ENCODE measurements at places on chromosomes 4 and X.

- no peak for DNase-seq
Observed at GRCh38 chr4:62571494-62571893, 1371.4 kb downstream of the ADGRL3 start.

DNA sequence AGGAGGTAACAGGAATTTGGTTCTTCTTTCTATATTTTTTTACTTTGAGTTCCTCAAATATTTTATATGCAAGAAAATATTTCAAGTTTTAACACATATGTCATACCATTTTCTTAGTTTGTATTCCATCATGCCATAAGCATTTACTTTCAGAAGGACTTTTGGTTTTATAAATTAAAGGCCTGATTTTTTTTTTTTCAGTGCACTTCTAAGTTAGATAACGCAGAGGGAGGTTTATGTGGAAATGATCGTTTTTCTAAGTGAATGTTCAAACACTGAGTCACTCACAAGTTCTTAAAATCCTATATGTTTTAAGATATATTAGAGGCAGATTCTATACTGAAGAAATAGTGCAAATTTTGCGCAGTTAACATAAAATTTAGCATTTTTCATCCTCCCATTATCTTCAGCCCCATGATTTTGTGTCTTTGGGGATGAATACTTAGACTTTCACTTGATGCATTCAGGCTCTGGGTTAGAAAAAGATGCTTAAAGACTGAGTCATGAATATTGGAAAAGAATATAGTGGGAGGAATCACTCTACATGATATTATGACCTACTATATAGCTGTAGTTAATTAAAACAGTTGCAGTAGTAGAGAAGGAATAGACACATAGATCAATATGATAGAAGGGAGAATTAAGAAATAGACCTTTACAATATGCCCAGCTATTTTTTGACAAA, 54.9 kb downstream of the COL4A5 start:
- no peak for DNase-seq

DNA sequence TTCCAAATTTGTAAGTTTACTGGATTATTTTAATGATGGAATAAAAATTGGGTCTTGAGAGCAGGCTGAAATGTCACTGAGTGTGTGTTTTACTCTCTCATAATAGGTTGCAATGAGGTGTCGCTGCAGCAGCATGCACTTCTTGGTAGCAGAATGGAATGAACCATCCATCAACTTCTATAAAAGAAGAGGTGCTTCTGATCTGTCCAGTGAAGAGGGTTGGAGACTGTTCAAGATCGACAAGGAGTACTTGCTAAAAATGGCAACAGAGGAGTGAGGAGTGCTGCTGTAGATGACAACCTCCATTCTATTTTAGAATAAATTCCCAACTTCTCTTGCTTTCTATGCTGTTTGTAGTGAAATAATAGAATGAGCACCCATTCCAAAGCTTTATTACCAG, 2.6 kb downstream of the SAT1 start:
- no peak for DNase-seq

DNA sequence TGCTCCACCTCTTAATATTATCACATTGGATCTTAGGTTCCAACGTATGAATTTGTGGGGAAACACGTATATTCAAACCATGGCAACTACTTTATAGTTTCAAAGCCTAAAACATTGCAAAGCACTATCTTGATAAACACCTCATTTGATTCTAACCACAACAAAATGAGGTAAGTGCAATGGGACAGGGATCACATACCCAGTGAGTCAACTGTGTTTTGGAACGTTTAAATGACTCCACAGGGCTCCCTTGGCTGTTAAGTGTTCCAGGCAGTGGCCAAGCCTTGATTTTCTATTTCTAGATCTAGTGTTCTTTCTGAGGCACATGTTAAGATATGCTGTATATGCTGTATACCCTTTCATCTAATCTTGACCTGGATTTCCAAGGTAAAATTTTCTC, 54.5 kb upstream of the C1QTNF7 start:
- DNase-seq: no peak

DNA sequence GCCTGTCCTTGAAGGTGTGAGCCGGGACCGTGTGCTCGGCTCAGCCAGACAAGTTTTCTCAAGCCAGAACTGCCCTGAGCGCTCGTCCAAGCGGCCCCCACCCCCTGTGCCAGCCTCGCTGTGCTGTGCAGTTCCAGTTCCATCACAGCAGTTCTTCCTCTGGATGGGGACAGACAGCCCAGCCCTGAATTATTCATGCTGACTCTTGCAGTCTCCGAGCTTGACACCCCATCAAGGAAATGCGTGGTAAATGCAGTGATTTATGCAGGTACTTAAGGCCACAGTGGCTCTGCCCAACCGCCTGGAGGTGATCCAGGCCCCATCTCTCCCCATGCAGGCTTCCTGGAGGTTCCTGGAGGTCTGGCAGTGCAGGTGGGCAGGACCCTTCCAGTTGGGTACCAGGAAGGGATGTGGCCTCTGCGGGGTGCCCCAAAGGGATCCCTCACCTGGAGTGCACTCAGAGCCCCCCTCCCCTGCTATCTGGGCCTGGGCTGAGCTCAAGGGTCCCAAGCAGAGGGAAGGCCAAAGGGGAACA, 44.8 kb upstream of the HMX1 start:
- DNase-seq: no peak

- no peak for DNase-seq
Observed at GRCh38 chrX:107450823-107451509, 1.5 kb downstream of the FRMPD3 start.

- no peak for DNase-seq
Observed at GRCh38 chr4:7341491-7342222, 93.1 kb downstream of the PSAPL1 start.

GRCh38 chr4:121693450-121693849, 3.3 kb downstream of the ANXA5 start:
- DNase-seq: no peak

DNA sequence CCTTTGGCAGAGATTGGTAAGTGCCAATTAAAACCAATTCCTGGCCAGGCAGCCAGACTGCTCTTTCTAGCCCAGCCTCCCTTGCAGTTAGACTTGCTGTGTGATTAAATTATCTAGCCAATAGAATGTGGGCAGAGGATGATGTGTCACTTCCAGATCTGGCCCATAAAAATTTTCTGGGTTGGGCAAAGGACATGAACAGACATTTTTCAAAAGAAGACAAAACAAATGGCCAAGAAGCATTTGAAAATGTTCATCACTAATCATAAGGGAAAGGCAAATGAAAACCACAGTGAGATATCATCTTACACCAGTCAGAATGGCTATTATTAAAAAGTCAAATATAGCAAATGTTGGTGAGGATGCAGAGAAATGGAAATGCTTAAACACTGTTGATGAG, 71.4 kb upstream of the STIM2 start:
- no peak for DNase-seq

DNA sequence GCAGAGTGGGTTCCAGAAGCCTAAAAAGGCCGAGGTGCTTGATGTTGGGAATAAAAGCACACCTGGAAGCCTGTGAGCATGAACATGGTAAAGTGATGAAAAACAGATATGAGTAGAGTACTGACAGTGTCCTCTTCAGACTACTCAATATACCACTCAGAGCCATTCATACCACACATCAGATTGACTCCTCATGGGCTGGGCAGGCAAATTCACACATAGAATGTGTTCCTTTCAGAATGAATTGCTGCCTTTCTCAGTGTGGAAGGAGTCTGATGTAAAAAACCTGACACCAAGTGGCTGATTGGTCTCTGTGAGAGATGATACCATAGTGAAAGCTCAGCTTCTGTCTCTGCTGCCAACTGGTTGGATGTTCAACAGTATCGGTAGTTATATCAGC, 442.7 kb downstream of the RAPGEF2 start:
- no peak for DNase-seq

- DNase-seq: peak; percentile 31
Observed at GRCh38 chr4:20251796-20252655, at the start of gene SLIT2. Gene SLIT2 (plus strand): TSS chr4:20251905. CDS start chr4:20253816, 1,911 bp downstream.

GRCh38 chrX:125295337-125295736, 24.3 kb upstream of the TEX13C start:
- no peak for DNase-seq

DNA sequence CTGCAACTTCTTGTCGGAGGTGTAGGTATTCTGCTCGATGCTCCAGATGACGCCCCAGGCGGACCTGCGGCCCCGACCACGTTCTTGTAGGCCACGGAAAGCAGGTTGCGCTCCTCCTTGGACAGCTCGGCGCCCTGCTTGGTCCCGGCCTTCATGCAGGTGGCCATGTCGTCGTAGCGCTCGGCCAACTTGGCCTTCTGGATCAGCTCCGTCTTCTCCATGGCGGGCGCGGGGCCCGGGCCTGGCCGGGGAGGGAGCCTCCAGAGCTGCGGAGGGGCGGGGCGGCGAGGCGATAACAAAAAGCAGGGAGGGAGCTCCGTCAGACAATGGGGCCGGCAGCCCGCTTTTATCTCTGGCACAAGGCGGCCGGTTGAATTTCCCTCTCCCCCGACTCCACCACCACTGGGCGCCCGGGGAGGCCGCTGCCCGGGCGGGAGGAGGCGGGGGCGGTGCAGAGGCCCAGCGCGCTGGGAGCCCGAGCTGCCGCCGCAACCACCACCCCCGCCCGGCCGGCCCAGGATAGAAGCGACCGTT, 28.3 kb upstream of the DRP2 start:
- no peak for DNase-seq

DNA sequence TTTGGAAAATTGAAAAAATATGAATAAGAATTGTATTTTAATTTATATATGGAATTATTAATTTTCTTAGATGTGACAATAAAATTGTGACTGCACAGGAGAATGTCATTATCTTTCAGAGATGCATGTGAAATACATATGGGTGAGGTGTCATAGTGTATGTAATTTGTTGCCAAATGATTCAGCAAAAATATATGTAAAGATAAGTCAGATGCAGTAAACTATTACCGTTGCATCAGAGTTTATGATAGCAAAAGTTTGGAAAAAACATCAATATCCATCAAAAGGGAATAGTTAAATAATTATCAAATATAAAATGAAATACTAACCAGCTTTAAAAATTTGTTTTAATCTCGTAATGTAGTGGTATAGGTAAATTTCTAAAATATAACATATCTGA, 10.4 kb upstream of the SLC7A11 start:
- no peak for DNase-seq

- DNase-seq: no peak
Observed at GRCh38 chr4:142719854-142720541, 126.1 kb downstream of the INPP4B start.

- no peak for DNase-seq
Observed at GRCh38 chrX:153650959-153651358, 4.0 kb downstream of the DUSP9 start.

GRCh38 chr4:72531322-72531721, 37.7 kb downstream of the ADAMTS3 start:
- no peak for DNase-seq

DNA sequence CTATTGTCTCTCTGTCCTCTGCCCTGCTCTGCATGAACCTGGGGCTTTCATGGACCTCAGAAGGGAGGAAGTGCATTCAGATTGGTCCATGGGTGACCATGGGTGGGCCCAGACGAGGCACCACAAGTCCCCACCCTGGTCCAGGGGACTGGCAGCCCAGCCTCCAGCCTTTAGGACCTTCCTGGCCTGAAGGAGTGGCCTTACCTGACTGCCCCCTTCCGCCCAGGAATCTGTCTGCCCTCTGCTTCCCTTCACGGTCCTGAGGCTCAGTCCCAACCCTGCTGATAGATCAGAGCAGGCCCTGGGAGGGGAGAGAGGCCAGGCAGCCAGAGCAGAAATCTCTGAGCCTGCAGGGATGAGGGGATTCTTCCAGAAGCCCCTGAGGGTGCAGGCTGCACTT, 455.4 kb downstream of the PCDH18 start:
- DNase-seq: no peak
